ENCODE measurements at places on chromosomes 2 and 18. TPM values are rescaled to one million over a fixed set of nuclear protein-coding genes. Genes with fewer than 3 reads are reported as not detected.

HMSD gene
- not detected for total RNA-seq

XIRP2 gene
- total RNA-seq, result not detected

ATOH8 gene
- total RNA-seq, result 50.7 TPM

GRCh38 chr18:72235422-72235821 lies 308.7 kb downstream of the CBLN2 start:
- no peak overlapping the region for H3K27ac ChIP-seq
- H3K36me3 ChIP-seq, result peaks cover 5% of the 10 kb centered on the region
- no peak for DNase-seq

- H3K36me3 ChIP-seq, result no peaks in the 10 kb centered on the region
- H3K27me3 ChIP-seq, result peaks cover 2% of the 10 kb centered on the region
- peaks cover 91% of the 10 kb centered on the region for H3K4me1 ChIP-seq
- no peak for DNase-seq
- no peak overlapping the region for H3K4me3 ChIP-seq
- peak overlapping the region; percentile 11 for H3K27ac ChIP-seq
Observed at GRCh38 chr2:46326231-46326980, 29.2 kb downstream of the EPAS1 start.

GRCh38 chr2:68974946-68975665 lies 670 bp downstream of the GKN1 start:
- H3K27ac ChIP-seq, result no peak overlapping the region
- 0 out of 2 replicates have a peak, but pooled peaks cover 5% of the 10 kb centered on the region for H3K36me3 ChIP-seq
- peaks cover 53% of the 10 kb centered on the region for H3K4me1 ChIP-seq
- no peak overlapping the region for H3K4me3 ChIP-seq

- peaks cover 2% of the 10 kb centered on the region for H3K27me3 ChIP-seq
- H3K27ac ChIP-seq, result no peak overlapping the region
- no peak overlapping the region for H3K4me3 ChIP-seq
Observed at GRCh38 chr18:45253973-45254708, 361.1 kb upstream of the SLC14A2 start.

DNA sequence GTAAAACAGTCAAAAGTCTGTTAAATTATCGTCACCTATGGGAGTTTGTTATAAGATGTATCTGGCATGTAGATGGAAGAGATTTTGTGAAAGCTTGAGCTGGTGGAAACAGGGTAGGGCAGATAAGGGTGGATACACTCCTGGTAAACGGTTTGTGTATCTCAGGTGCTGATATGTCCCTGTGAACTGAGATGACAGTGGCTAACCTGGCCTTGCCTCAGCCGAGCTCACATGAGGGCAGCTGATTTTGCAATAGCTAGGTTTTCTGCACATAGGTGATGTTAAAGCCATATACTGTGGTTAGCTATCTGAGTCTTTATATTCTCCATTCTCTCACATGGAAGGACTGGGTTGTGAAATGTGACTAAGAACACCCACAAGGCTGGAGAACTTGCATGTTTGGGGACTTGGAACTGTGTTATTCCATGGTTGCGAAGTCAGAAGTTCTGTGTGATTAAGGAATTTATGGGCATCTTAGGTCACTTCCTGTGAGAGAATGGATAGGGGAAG lies 205.1 kb downstream of the TPGS2 start:
- H3K4me1 ChIP-seq, result peaks cover 73% of the 10 kb centered on the region
- no peak overlapping the region for H3K4me3 ChIP-seq
- peak; percentile 22 for DNase-seq
- H3K36me3 ChIP-seq, result peaks cover 26% of the 10 kb centered on the region
